Bronchial smooth muscle cell (primary cell): ENCODE measurements at places on chromosomes 1 and 21. TPM values are rescaled to one million over a fixed set of nuclear protein-coding genes. Genes with fewer than 3 reads are reported as not detected.

Gene AIRE
- not detected in 2 replicates for total RNA-seq

Gene NUAK2
- total RNA-seq = 0.43 and 1.3 TPM in 2 replicates

Gene CFAP74
- not detected in 2 replicates for total RNA-seq

Gene CCDC190
- 0.26 TPM in 1 of 2 replicates, not detected in the other for total RNA-seq

Gene NBPF10
- total RNA-seq = 2.8 and 4.9 TPM in 2 replicates

Gene LHX8
- total RNA-seq = not detected in 2 replicates

Gene NFIA
- 4.9 and 8.5 TPM in 2 replicates for total RNA-seq

Gene RPTN
- not detected in 2 replicates for total RNA-seq

Gene MAB21L3
- total RNA-seq = under 0.01 TPM in 2 replicates

Gene LYPD8
- total RNA-seq = not detected in 2 replicates

Gene HAPLN2
- total RNA-seq = 0.16 TPM in 1 of 2 replicates, not detected in the other
